ENCODE measurements at places on chromosomes 7 and 10.

DNA sequence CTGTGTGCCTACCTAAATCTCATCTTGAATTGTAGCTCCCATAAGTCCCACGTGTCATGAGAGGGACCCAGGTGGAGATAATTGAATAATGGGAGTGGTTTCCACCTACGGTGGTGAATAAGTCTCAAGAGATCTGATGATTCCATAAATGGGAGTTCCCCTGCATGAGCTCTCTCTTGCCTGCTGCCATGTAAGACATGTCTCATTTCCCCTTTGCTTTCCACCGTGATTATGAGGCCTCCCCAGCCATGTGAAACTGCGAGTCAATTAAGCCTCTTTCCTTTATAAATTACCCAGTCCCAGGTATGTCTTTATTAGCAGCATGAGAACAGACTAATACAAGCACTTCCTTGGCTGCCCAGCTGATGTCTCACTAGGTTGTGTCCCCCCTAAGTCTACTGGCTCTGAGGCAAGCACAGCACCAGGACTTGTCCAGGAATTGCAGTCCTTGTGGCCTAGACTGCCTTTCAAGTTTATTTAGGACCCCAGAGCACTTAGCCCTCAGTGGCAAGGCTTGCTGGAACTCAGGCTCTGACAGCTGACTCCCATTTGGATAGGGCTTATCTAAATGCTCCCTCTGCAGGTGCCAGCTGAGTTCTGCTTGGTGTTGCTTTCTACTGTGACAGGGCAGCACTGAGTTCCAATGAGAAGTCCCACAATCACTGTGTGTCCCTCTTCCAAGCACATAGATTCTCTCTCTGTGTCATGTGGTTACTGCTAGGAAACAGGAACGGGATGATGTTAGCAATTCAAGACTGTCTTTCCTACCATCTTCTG, 59.0 kb upstream of the TAS2R16 start:
- no peak for DNase-seq

DNA sequence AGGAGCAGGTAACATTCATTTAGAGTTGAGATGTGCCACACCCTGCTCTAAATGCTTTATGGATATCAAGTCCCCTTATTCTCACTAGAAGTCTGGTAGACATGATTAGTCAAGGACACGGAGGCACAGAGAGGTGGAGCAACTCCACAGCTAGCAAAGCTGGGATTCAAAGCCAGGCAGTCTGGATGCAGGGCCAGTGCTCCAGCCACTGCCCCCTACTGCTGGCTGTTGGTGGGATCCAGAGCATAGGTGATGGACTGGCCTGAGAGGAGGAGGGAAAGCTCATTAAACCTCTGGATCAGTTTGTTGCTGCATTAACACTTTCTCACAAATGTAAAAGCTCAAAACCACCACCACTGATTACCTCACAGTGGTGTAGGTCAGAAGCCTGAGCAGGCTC, 22.6 kb upstream of the KBTBD2 start:
- no peak for DNase-seq

DNA sequence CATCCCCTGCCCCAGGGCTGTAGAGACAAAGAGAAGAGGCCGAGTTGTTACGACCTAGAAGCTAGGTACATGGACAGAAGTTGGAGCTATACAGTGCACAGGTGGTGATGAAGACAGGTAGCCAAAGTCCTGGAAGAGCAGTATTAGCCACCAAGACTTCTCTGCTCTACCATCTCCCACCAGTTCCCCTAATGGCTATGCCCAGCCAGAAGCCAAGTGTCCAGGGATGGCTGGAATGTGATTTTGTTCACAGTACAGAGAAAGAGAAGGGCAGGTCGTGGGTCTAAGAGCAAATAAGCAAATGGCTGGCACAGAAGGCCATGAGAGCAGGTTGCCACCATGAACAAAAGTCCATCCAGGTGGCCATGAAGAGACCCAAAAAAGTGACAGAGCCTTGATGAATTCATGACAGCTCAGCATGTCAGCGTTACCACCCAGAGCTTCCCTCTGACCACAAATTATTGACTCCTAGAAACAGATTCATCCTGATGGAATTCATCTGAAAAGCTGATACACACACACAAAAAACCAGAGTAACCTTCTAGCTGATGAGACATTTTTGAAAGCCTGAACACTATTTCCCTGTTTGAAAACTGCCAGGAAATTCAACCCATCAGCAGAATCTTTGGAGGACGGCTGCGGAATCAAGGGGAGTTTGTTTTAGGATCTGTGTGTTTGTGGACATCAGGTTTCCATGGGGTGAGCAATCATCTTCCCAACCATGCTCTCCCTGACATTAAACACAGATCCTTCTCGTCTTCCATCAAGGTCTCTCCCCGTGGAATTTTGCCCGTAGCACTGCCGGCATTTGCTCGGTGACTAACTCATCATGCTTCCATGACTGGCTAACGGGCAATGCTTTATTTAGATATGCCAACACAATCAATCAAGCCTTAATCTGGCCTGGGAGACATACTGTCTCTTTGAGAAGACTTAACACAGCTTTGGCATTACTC, 906.7 kb upstream of the AUTS2 start:
- DNase-seq = no peak

GRCh38 chr7:18496341-18496700, 772 bp downstream of the HDAC9 start:
- DNase-seq = no peak

DNA sequence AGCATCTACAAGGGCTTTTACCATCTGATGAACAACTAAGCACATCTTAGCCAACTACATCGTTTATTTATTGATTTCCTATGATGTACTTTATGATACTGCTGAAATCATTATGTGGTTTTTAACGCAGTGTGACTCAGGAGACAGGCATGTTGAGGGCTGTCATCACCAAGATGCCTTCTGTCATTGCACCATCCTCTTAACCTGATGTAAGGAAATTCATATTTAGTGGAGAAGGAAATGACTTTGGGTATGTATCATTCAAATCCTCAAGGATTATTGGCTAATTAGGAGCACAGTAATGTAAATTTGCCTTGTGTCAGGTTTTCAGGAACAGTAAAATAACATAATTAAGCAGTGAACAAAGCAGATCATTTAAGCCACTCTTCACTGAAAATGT, 138.5 kb upstream of the MGMT start:
- DNase-seq = no peak

DNA sequence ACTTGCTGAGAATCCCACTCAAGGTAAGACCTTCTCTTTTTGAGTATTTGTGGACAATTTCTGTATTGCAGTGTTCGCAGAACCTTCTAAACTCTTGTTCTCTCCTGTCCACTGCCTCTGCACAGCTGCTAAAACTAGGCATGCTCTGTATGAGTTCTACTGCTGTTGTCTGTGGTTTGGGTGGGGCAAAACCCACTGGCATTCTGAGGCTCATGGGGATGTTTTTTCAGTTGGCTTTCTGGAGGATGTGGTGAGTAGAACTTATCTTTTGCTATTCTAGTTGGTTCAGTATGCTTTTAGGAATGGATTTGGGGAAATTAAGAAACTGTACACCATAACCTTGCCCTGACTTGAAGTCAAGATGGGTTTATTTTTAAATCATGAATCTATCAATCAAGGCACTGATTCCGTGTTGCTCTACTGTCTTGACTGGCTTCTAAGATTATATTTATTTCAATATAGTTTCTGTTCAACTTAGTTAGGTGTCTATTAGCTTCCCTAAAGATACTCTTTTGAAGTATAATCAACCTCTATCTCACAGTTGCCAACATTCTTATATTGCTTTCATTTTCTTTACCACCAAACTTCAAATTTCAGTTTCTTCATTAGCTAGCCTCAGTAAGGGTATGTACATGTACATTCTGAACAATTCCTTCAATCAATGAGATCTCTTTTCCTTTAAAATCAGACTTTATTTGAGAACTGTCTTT, 25.0 kb upstream of the C1GALT1 start:
- DNase-seq = no peak

- no peak for DNase-seq
Measured at GRCh38 chr10:124356701-124357560, 61.8 kb downstream of the OAT start.

All from activated CD4-positive, alpha-beta T cell treated with anti-CD3 and anti-CD28 coated beads, Interleukin-2, amount 50 U/mL, for 24 hours (primary cell).